Right ventricle myocardium inferior (tissue), 1 donor: ENCODE measurements at places on chromosomes 3 and 15.

GRCh38 chr3:18987862-18988447 is 160.4 kb upstream of the KCNH8 start:
- DNase-seq: no peak

- no peak for DNase-seq
These were observed 377.5 kb upstream of the NR2F2 start for GRCh38 chr15:95953032-95953431.

GRCh38 chr3:22263042-22263441 is 512.0 kb upstream of the ZNF385D start:
- no peak for DNase-seq

GRCh38 chr3:194123726-194124125 is 12.2 kb upstream of the HES1 start:
- no peak for DNase-seq

DNA sequence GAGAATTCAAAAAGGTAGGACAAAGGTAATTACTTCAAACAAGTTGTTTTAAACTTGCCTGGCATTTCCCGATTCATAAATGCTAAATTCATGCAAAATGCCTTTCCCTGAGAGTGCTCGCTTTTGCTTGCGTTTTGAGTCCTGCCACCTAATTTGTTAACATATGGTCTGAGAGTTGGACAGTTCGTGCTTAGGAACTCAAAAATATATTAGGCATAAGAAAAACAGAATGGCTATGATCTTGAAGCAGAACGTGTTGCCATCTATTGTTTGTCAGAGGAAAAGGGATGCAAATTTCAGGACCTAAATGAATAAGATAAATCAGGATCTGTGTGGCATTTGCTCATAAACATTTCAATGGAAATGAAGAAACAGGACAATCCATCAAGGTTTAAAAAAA is 195.8 kb downstream of the ZMAT3 start:
- no peak for DNase-seq

DNA sequence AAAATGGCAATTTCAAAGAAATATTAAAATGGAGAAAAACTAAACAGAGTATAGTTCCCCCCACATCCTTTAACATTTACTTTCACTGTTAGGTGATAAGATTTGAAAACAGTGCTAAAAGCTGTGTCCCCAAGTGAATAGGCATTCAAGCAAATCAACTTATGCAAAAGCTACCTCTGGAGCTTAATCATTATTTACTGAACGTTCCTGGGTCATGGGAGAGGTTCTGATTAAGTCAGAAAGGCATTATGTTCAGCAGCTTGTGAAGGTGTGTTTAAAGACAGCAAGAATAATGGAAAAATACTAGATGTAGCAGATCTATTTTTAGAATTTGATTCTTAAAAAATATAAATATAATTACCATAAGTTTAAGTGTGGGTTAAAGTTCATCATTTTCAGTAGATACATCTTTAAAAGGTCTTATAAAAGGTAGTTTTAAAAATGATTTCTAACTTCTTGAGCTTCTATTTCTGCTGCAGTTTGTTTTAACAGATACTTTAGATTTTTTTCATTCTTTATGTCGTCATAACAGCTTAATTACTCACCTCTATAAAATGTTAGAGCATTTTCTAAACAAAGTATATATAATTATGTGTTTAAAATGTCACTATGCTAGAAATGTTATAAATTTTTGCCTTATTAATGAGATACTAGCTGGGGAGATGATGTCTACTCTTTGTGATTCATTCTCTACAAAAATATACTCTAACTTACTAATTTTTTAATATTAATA is 127.9 kb downstream of the MITF start:
- no peak for DNase-seq

DNA sequence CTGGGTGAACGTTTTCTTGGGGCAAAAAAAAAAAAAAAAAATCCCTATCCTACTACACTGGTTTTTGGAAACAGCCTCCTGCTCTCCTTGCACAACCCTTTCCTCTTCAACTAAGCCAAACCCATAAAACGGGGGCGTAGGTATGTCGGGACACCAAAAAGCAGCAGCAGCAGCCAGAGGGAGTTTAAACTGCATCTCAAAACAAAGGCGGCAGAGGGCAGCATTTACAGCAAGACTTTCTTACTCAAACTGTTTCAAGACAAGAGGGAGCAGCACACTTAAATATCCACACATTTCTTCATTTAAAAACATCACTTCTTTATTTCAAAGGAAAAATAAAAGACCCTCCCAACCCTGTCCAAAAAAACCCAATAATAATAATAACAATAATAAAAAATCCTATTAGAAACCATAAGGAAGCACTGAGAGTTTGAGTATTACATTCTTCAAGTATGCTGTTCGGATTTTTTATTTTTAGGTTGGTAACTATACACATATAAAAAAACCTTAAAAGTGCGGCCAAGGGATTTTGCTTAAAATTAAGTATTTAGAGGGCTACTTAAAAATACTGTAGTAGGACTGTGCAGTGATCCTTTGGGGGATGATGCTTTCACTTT is 43.9 kb upstream of the PLXND1 start:
- no peak for DNase-seq

- no peak for DNase-seq
These were observed 300.9 kb downstream of the RORA start for GRCh38 chr15:60928210-60928609.
